ENCODE measurements at places on chromosomes 1 and 21. TPM values are rescaled to one million over a fixed set of nuclear protein-coding genes. Genes with fewer than 3 reads are reported as not detected.

RTCA gene
- total RNA-seq, result 41.3 TPM

FCER1G gene
- total RNA-seq, result 22.0 TPM

ZBTB8A gene
- 3.4 TPM for total RNA-seq

TMCC2 gene
- total RNA-seq, result 2.5 TPM

VWA5B1 gene
- 0.16 TPM for total RNA-seq

CFAP74 gene
- total RNA-seq, result not detected

PIGM gene
- total RNA-seq, result 2.5 TPM

EFNA1 gene
- total RNA-seq, result 42.9 TPM

CCDC181 gene
- total RNA-seq, result 1.5 TPM

GRCh38 chr1:118589238-118589846 lies 398.8 kb downstream of the TBX15 start:
- H3K4me3 ChIP-seq, result no peak overlapping the region
- DNase-seq, result no peak
- no peaks in the 10 kb centered on the region for H3K4me1 ChIP-seq
- no peaks in the 10 kb centered on the region for H3K27me3 ChIP-seq

- H3K4me1 ChIP-seq, result no peaks in the 10 kb centered on the region
- no peak overlapping the region for H3K27ac ChIP-seq
- no peak overlapping the region for H3K4me3 ChIP-seq
- no peaks in the 10 kb centered on the region for H3K27me3 ChIP-seq
Observed at GRCh38 chr21:45507888-45508508, 34.2 kb downstream of the SLC19A1 start.

- peaks cover 33% of the 10 kb centered on the region for H3K4me1 ChIP-seq
- H3K36me3 ChIP-seq, result peaks cover 42% of the 10 kb centered on the region
- DNase-seq, result no peak
Observed at GRCh38 chr1:150695561-150695960, 1.4 kb downstream of the GOLPH3L start.

GRCh38 chr21:26100573-26100972 lies 70.0 kb downstream of the APP start:
- H3K27me3 ChIP-seq, result no peaks in the 10 kb centered on the region
- no peak overlapping the region for H3K4me3 ChIP-seq
- H3K27ac ChIP-seq, result no peak overlapping the region
- H3K4me1 ChIP-seq, result no peaks in the 10 kb centered on the region

DNA sequence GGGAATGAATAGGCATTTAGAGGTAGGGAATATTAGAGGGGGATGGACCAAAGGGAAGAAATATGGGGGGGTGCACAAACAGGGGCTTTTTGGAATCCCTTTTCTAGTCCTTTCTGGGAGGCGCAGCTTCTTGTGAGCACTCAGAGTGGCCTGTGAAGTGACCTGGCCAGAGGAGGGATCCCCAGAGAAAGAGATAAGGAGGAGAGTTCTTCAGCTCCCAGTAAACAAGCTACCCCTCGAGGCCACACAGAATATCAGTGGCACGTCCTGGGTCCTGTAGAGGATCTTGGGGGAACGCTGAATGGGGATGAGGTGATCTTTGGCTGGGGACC lies 19.4 kb downstream of the VANGL2 start:
- no peaks in the 10 kb centered on the region for H3K4me1 ChIP-seq
- DNase-seq, result no peak
- H3K27ac ChIP-seq, result no peak overlapping the region
- no peak overlapping the region for H3K4me3 ChIP-seq

DNA sequence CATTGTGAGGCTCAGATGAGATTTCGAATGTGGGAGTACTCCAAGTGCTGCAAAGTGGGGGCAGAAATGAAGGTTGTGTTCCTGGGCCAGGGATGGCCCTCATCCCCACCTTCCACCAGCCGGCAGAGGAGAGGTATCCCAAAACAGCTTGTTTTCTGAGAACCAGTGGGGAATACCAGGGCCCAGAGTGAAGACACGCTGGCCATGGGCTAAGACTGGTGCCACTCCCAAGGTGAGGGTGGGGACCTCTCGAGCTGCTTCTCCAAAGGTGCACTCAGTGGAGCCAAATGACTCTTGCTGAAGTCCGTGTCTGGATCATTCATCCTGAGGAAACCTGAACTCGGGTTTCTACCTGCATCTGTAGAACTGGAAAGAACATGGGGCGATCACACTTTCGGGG lies 22.1 kb downstream of the KCNA2 start:
- H3K4me1 ChIP-seq, result peaks cover 5% of the 10 kb centered on the region
- no peaks in the 10 kb centered on the region for H3K36me3 ChIP-seq
- peaks cover 27% of the 10 kb centered on the region for H3K27me3 ChIP-seq

GRCh38 chr21:44626673-44627143 lies at the start of gene KRTAP10-9:
Gene KRTAP10-9 (plus strand): TSS chr21:44627093. CDS start chr21:44627172, 79 bp downstream.
- peak within 1 kb of the TSS; percentile 42 for H3K27ac ChIP-seq
- no peaks in the 10 kb centered on the region for H3K36me3 ChIP-seq
- peaks cover 29% of the 10 kb centered on the region for H3K27me3 ChIP-seq
- no peak within 1 kb of the TSS for H3K4me3 ChIP-seq

- peaks cover 7% of the 10 kb centered on the region for H3K27me3 ChIP-seq
- no peak for DNase-seq
- H3K4me3 ChIP-seq, result no peak overlapping the region
- H3K36me3 ChIP-seq, result no peaks in the 10 kb centered on the region
- H3K27ac ChIP-seq, result no peak overlapping the region
Observed at GRCh38 chr21:42586406-42586805, 67.0 kb upstream of the PDE9A start.

- H3K27ac ChIP-seq, result no peak overlapping the region
Observed at GRCh38 chr1:175520186-175520585, 223.2 kb downstream of the TNR start.

GRCh38 chr1:93963585-93963984 lies 54.4 kb upstream of the GCLM start:
- peaks cover 8% of the 10 kb centered on the region for H3K4me1 ChIP-seq
- peaks cover 22% of the 10 kb centered on the region for H3K27me3 ChIP-seq
- H3K4me3 ChIP-seq, result no peak overlapping the region
- no peak overlapping the region for H3K27ac ChIP-seq
- DNase-seq, result no peak
- H3K36me3 ChIP-seq, result no peaks in the 10 kb centered on the region

GRCh38 chr1:119966020-119966419 lies 69.7 kb upstream of the ADAM30 start:
- H3K36me3 ChIP-seq, result peaks cover 34% of the 10 kb centered on the region
- no peak overlapping the region for H3K4me3 ChIP-seq

DNA sequence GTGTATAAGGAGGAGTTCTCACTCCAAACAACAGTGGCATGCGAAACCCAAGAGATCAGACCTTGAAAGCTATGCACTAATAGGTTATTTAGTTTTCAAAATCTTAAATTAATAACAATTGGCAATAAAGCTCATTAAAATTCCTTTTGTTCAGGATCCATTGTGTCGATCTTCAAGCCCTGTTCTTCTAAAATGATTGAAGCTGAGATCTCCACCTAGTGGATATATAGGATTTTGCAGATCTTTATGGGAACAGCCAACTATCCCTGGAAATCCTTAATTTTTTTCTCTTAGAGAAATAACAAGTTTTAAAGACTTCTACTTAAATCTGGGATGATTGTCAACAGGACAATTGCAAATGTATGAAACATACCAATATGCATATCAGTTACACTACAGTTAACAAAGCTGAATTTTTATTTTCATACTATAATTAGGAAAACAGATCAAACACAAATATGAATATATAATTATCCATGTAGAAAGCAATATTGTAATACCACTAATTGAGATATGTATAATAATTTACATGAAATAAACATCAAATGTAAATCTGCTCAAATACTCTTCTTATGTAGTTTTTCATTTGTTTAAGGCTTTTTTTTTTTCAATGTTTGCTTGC lies 43.3 kb downstream of the LRRC53 start:
- no peaks in the 10 kb centered on the region for H3K27me3 ChIP-seq
- no peak for DNase-seq
- H3K27ac ChIP-seq, result peak overlapping the region; percentile 78
- H3K36me3 ChIP-seq, result peaks cover 8% of the 10 kb centered on the region
- no peak overlapping the region for H3K4me3 ChIP-seq

DNA sequence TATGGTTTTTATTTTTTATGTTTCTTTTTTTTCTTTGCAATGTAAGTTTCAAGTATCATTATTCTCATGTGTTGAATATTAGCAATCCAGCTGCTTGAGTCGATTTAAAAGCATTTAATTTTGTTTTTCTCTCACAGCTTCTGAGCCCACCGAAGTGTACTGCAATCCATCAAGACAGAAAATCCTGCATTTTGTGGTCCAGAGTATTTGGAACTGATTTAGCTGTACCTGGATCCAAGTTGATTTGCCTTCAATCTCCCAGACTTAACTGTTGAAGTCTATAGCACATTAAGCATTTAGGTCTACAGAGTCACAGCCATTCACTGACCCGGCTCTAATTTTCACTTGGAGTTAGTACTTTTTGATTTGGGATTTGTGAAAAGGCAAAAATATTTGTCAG lies 622.9 kb upstream of the ADAMTS5 start:
- no peaks in the 10 kb centered on the region for H3K4me1 ChIP-seq
- no peak for DNase-seq
- no peaks in the 10 kb centered on the region for H3K27me3 ChIP-seq

- H3K36me3 ChIP-seq, result no peaks in the 10 kb centered on the region
- H3K27ac ChIP-seq, result no peak overlapping the region
- no peak overlapping the region for H3K4me3 ChIP-seq
- no peak for DNase-seq
- no peaks in the 10 kb centered on the region for H3K4me1 ChIP-seq
Observed at GRCh38 chr1:14440166-14440565, 158.3 kb upstream of the KAZN start.

- no peak within 1 kb of the TSS for H3K27ac ChIP-seq
- no peak for DNase-seq
- peaks cover 13% of the 10 kb centered on the region for H3K4me1 ChIP-seq
- peak within 1 kb of the TSS; percentile 60 for H3K4me3 ChIP-seq
- H3K36me3 ChIP-seq, result no peaks in the 10 kb centered on the region
- peaks cover 78% of the 10 kb centered on the region for H3K27me3 ChIP-seq
Observed at GRCh38 chr1:31239653-31240241, at the start of gene NKAIN1. Gene NKAIN1 (minus strand): TSS chr1:31239887. CDS start chr1:31239547, 340 bp downstream.

GRCh38 chr1:175839779-175840669 lies 96.6 kb upstream of the TNR start:
- peaks cover 45% of the 10 kb centered on the region for H3K27me3 ChIP-seq
- no peak for DNase-seq
- no peaks in the 10 kb centered on the region for H3K36me3 ChIP-seq
- H3K4me3 ChIP-seq, result no peak overlapping the region
- H3K27ac ChIP-seq, result no peak overlapping the region
- H3K4me1 ChIP-seq, result no peaks in the 10 kb centered on the region

DNA sequence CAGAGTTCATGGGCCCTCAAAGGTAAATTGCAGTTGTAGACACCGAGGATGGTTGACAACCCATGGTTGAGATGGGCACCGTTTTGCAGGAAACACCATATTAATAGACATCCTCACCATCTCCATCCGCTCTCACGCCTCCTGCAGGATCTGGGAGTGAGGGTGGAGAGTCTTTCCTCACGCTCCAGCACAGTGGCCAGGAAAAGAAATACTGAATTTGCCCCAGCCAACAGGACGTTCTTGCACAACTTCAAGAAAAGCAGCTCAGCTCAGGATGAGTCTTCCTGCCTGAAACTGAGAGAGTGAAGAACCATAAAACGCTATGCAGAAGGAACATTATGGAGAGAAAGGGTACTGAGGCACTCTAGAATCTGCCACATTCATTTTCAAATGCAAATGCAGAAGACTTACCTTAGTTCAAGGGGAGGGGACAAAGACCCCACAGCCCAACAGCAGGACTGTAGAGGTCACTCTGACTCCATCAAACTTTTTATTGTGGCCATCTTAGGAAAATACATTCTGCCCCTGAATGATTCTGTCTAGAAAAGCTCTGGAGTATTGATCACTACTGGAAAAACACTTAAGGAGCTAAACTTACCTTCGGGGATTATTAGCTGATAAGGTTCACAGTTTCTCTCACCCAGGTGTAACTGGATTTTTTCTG lies 9.3 kb downstream of the SLAMF8 start:
- no peak overlapping the region for H3K4me3 ChIP-seq
- H3K36me3 ChIP-seq, result peaks cover 5% of the 10 kb centered on the region
- no peak overlapping the region for H3K27ac ChIP-seq
